ENCODE measurements at places on chromosomes 7 and 10. TPM values are rescaled to one million over a fixed set of nuclear protein-coding genes. Genes with fewer than 3 reads are reported as not detected.

GRCh38 chr7:23055582-23056178 is 41.8 kb upstream of the HYCC1 start:
- H3K27ac ChIP-seq, result no peak overlapping the region
- DNase-seq, result peak; percentile 67
- no peaks in the 10 kb centered on the region for H3K36me3 ChIP-seq

- H3K27ac ChIP-seq, result no peak overlapping the region
- H3K4me1 ChIP-seq, result no peaks in the 10 kb centered on the region
- H3K36me3 ChIP-seq, result no peaks in the 10 kb centered on the region
These were observed 1073.0 kb downstream of the XPNPEP1 start for GRCh38 chr10:108850138-108850854.

DNA sequence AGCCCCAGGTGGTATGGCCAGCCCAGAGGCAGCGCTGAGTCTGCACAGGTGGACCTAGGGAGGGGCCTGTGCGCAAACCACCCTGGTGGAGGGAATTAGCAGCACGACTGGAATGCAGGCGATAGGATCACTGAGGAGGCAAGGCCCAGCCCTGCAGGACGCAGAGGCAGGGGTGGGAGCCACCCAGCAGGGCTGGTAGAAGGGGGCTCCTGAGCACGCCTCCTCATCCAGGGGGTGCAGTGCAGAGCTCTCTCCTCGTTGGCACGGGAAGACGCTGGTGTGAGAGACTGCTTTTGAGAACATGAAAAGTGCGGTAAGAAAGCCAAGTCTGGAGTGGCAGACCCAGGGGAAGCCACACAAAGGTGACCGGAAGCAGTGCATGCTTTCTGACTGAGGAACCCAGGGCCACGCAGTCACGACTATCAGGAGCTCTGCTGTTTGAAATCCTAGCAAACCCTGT is 6.0 kb downstream of the FXYD4 start:
- peaks cover 14% of the 10 kb centered on the region for H3K4me1 ChIP-seq
- H3K36me3 ChIP-seq, result no peaks in the 10 kb centered on the region
- DNase-seq, result no peak
- H3K27ac ChIP-seq, result no peak overlapping the region
- no peak overlapping the region for H3K4me3 ChIP-seq
- H3K27me3 ChIP-seq, result no peaks in the 10 kb centered on the region

- no peaks in the 10 kb centered on the region for H3K27me3 ChIP-seq
- DNase-seq, result peak; percentile 22
- H3K27ac ChIP-seq, result no peak overlapping the region
- H3K4me1 ChIP-seq, result peaks cover 9% of the 10 kb centered on the region
These were observed 33.8 kb downstream of the SPAG6 start for GRCh38 chr10:22379059-22379458.

DNA sequence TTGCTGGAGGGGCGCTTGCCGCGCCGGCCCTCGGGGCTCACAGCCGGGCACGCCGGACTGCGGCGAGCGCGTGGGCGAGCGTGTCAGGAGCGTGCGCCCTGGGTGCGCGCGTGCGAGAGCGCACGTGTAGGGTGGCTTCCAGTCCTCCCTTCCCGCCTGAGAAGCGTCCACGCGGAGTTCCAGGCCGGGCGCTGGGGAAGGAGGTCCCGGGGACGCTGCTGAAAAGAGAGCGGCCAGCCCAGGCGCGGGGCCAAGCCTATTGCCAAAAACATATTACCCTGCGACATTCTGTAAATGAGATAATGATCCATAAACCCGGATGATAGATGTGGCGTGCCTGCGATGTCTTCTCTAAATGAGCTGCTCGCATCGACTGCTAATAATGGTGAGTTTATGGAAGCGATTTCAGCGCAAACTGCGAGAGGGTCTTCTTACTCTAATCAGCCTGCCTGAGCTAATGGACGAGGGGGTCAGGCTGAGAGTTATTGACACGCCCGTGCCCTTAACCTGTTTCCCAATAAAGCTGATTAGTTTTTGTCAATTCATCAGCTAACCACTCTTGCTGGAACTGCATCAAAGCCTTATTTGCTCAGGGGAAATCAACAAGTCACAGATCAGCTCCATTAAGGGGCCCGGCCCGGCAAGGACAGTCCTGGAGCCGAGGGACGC is 8.0 kb upstream of the MNX1 start:
- peaks cover 82% of the 10 kb centered on the region for H3K27me3 ChIP-seq
- DNase-seq, result no peak
- H3K4me3 ChIP-seq, result no peak overlapping the region
- peaks cover 17% of the 10 kb centered on the region for H3K4me1 ChIP-seq
- H3K36me3 ChIP-seq, result no peaks in the 10 kb centered on the region

GRCh38 chr7:88276605-88277153 is 30.0 kb downstream of the STEAP4 start:
- H3K27me3 ChIP-seq, result peaks cover 2% of the 10 kb centered on the region
- no peak for DNase-seq
- H3K4me1 ChIP-seq, result no peaks in the 10 kb centered on the region
- no peak overlapping the region for H3K4me3 ChIP-seq
- H3K27ac ChIP-seq, result no peak overlapping the region

DNA sequence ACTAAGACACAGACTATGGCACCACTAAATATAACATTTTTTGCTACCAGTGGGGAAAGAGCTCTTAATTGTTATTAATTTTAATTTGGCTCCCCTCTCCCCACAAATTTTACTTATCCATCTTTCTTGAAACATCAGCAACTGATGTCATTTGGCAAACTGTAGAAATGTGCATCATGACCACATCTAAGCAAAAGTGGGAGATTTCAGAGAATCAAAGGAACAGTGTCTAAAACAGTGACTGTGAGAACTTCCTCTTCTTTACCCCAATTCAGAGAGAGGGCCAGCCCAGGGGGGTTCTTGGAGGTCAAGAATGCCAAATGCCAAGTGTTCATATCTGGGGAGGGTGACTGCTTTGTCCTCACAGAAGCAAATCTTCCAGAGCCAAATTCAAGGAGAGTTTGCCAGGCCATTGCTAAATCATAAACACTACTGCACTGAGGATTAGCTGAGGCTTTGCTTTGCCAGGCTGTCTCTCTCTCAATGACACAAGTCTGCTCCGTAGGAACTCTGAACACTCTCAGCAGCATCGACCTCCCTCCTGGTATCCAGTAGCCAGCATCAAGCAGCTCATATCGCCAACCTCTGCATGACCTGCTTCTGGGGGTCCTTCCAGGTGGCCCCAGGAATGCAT is 65.6 kb downstream of the ITIH5 start:
- no peak overlapping the region for H3K27ac ChIP-seq
- H3K36me3 ChIP-seq, result no peaks in the 10 kb centered on the region
- no peaks in the 10 kb centered on the region for H3K4me1 ChIP-seq
- DNase-seq, result no peak
- H3K27me3 ChIP-seq, result peaks cover 19% of the 10 kb centered on the region
- H3K4me3 ChIP-seq, result no peak overlapping the region

- no peaks in the 10 kb centered on the region for H3K4me1 ChIP-seq
- no peak overlapping the region for H3K4me3 ChIP-seq
- no peak for DNase-seq
- no peaks in the 10 kb centered on the region for H3K36me3 ChIP-seq
These were observed 33.7 kb upstream of the CHCHD3 start for GRCh38 chr7:133115596-133115995.

DNA sequence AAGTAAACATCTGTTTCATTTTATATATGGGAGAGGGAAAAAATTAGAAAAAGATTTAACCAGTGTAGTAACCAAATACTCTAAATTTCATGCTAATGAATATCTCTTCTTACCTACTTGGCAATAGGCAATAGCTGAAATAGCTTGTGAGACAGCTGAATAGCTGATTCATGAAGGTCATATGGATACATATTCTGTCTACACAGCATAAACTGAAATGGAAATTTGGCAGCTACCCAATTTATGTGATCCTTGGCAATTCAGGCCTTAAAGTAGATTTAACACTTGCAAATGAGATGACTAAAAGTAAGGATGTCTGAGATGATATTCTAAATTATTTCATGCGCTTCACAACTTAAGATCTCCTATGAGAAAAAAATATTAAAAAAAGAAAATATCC is 261.2 kb upstream of the SEMA3A start:
- H3K4me3 ChIP-seq, result no peak overlapping the region
- no peaks in the 10 kb centered on the region for H3K4me1 ChIP-seq
- DNase-seq, result no peak
- H3K36me3 ChIP-seq, result no peaks in the 10 kb centered on the region
- no peaks in the 10 kb centered on the region for H3K27me3 ChIP-seq

GRCh38 chr10:34666008-34666704 is 148.9 kb downstream of the PARD3 start:
- H3K4me1 ChIP-seq, result no peaks in the 10 kb centered on the region
- H3K4me3 ChIP-seq, result no peak overlapping the region
- DNase-seq, result no peak
- H3K27me3 ChIP-seq, result peaks cover 12% of the 10 kb centered on the region
- no peaks in the 10 kb centered on the region for H3K36me3 ChIP-seq
- H3K27ac ChIP-seq, result no peak overlapping the region

- no peaks in the 10 kb centered on the region for H3K27me3 ChIP-seq
- H3K4me1 ChIP-seq, result no peaks in the 10 kb centered on the region
- no peaks in the 10 kb centered on the region for H3K36me3 ChIP-seq
- H3K4me3 ChIP-seq, result no peak overlapping the region
- H3K27ac ChIP-seq, result no peak overlapping the region
- no peak for DNase-seq
These were observed 275.7 kb downstream of the XPNPEP1 start for GRCh38 chr10:109647627-109648026.

GRCh38 chr10:3292636-3293035 is 120.1 kb upstream of the PITRM1 start:
- no peak overlapping the region for H3K27ac ChIP-seq
- DNase-seq, result no peak

GRCh38 chr10:32367793-32368453 is 21.0 kb upstream of the EPC1 start:
- H3K27me3 ChIP-seq, result no peaks in the 10 kb centered on the region
- DNase-seq, result peak; percentile 77
- H3K4me1 ChIP-seq, result peaks cover 40% of the 10 kb centered on the region
- H3K27ac ChIP-seq, result peak overlapping the region; percentile 4

GRCh38 chr10:71752391-71753090 is 20.8 kb downstream of the VSIR start:
- peaks cover 87% of the 10 kb centered on the region for H3K4me1 ChIP-seq
- no peaks in the 10 kb centered on the region for H3K27me3 ChIP-seq
- H3K27ac ChIP-seq, result peak overlapping the region; percentile 87
- H3K36me3 ChIP-seq, result peaks cover 82% of the 10 kb centered on the region
- DNase-seq, result no peak

Gene LIPN
- total RNA-seq, result not detected

Gene SFTPA1
- total RNA-seq, result not detected
